ENCODE measurements at places on chromosomes 6 and 20.
A peak's percentile ranks its signal among the peaks of the same experiment; 100 is the strongest.

DNA sequence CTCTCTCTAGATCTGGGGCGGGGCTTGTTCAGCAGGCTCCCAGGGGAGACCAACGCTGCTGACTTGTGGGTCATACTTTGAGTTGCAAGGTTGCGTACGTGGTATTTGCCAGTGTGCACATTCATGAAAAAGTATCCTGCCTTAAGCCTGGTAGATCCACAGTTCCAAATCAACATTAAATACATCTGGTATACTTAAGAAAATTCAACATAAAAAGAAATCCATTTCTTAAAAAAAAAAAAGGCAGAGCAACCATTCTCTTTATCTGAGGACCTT lies 81.4 kb downstream of the SLC22A3 start:
- no peak overlapping the region for H3K4me3 ChIP-seq
- H3K27me3 ChIP-seq = no peaks in the 10 kb centered on the region
- H3K36me3 ChIP-seq = no peaks in the 10 kb centered on the region
- DNase-seq = no peak

DNA sequence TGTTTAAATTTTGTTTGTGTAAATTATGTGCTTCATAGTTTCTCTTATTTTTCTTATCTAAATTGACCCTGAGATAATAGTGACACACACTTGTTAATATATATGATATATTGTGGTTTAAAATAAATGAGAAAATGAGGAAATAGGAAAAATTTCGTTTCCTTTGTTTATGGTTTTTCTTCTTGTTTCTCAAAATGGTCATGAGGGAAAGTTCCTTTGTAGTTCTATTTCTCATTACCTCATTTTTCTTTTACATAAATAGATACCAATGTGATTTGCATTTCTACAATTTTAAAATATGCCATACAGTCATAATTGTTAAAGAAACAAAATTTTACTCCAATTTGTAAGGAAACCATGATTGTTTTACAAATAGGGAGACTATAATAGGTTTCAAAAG lies 9.2 kb downstream of the OR2A4 start:
- no peaks in the 10 kb centered on the region for H3K27me3 ChIP-seq
- H3K4me3 ChIP-seq = no peak overlapping the region
- DNase-seq = no peak

GRCh38 chr6:40717411-40718057 lies 130.4 kb upstream of the LRFN2 start:
- peaks cover 2% of the 10 kb centered on the region for H3K4me1 ChIP-seq

- no peak for DNase-seq
- H3K4me3 ChIP-seq = no peak overlapping the region
- H3K36me3 ChIP-seq = no peaks in the 10 kb centered on the region
- H3K27ac ChIP-seq = no peak overlapping the region
- H3K27me3 ChIP-seq = no peaks in the 10 kb centered on the region
- H3K4me1 ChIP-seq = no peaks in the 10 kb centered on the region
Measured at GRCh38 chr6:41216616-41217015, 11.5 kb upstream of the TREML4 start.

- no peaks in the 10 kb centered on the region for H3K27me3 ChIP-seq
- no peaks in the 10 kb centered on the region for H3K36me3 ChIP-seq
- H3K4me3 ChIP-seq = no peak overlapping the region
- H3K27ac ChIP-seq = no peak overlapping the region
- no peak for DNase-seq
Measured at GRCh38 chr6:163192591-163192990, 221.9 kb upstream of the QKI start.

- H3K27ac ChIP-seq = no peak overlapping the region
- H3K4me1 ChIP-seq = no peaks in the 10 kb centered on the region
Measured at GRCh38 chr6:84026721-84027164, 6.8 kb upstream of the MRAP2 start.

DNA sequence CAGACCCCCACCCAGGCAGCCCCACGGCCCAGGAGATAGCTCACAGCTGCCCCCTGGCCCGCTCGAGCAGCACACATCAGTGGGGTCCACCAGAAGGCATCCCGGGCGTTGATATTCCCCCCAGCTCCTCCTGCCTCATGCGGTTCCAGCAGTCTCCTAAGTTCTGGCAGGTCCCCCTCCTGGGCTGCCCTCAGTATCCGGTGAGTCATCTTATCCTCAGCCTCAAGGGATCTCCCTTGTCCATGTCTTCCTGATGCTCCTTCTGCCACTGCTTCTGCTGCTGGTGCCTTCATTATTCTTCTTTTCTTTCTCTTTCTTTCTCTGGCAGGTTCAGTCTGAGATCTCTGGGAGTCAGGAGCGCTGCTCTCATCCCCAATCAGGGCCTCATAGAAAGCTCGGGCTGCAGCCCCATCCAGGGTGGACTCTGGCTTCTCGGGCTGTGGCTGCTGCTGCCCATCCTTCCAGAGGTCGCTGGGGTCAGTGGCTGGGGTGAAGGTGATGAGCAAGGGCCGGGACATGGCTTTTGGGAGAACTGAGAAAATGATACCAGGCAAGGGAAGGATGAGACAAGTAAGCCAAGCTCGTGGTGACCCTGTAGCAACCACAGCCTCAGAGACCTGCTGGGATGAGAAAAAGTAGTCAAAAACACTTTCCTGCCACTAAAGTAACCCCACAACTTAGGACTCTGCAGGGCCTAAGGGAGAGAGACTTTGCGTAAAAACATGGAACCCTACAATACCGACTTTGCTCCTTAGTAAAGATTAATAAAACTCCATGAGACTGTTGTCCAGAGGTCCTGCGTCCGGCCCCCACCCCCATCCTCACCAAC lies 622 bp downstream of the GPANK1 start:
- H3K27me3 ChIP-seq = no peaks in the 10 kb centered on the region
- no peak overlapping the region for H3K27ac ChIP-seq
- peaks cover 4% of the 10 kb centered on the region for H3K4me1 ChIP-seq

GRCh38 chr20:841568-842546 lies 8.3 kb downstream of the FAM110A start:
- H3K4me1 ChIP-seq = peaks cover 10% of the 10 kb centered on the region
- H3K27me3 ChIP-seq = no peaks in the 10 kb centered on the region
- peak overlapping the region; percentile 64 for H3K4me3 ChIP-seq

DNA sequence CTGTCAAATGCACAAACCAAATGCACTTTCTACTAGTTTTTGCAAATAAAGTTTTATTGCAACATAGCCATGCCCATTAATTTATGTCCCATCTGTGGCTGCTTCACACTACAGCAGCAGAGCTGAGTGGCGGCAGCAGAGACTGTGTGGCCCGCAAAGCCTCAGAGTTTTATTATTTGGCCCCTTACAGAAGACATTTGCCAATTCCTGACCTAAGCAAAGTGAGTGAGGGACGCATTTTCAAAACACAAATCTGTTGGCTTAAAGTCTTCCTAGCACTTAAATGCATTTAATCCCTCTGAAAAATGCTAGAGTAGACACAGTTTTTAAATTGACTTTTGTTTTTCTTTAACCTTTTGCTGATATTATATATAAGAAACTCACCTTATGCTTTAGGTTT lies 126.4 kb downstream of the PHACTR3 start:
- no peak overlapping the region for H3K4me3 ChIP-seq
- H3K36me3 ChIP-seq = no peaks in the 10 kb centered on the region
- H3K27me3 ChIP-seq = no peaks in the 10 kb centered on the region

GRCh38 chr6:92922216-92922806 lies 497.0 kb downstream of the EPHA7 start:
- H3K36me3 ChIP-seq = no peaks in the 10 kb centered on the region
- H3K27ac ChIP-seq = no peak overlapping the region
- no peaks in the 10 kb centered on the region for H3K4me1 ChIP-seq
- no peaks in the 10 kb centered on the region for H3K27me3 ChIP-seq
- no peak for DNase-seq

DNA sequence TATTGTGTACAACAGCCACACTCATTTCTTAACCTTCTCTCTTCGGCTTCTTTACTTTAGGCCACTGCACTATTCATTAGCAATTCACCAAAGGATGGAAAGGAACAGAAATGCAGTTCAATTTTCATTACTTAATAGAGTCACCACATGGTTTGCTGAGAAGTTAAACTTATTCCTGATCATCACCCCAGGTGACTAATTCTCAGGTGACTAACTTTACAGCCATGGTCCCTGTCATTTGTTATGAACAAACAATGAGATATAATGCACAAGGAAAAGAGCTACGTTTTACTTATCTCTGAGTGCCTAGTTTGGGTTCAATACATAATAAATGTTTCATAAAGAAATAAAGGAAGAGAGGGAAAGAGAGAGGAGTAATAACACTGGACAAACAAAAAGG lies 45.8 kb upstream of the DST start:
- H3K4me3 ChIP-seq = no peak overlapping the region
- peaks cover 3% of the 10 kb centered on the region for H3K4me1 ChIP-seq
- no peak overlapping the region for H3K27ac ChIP-seq

DNA sequence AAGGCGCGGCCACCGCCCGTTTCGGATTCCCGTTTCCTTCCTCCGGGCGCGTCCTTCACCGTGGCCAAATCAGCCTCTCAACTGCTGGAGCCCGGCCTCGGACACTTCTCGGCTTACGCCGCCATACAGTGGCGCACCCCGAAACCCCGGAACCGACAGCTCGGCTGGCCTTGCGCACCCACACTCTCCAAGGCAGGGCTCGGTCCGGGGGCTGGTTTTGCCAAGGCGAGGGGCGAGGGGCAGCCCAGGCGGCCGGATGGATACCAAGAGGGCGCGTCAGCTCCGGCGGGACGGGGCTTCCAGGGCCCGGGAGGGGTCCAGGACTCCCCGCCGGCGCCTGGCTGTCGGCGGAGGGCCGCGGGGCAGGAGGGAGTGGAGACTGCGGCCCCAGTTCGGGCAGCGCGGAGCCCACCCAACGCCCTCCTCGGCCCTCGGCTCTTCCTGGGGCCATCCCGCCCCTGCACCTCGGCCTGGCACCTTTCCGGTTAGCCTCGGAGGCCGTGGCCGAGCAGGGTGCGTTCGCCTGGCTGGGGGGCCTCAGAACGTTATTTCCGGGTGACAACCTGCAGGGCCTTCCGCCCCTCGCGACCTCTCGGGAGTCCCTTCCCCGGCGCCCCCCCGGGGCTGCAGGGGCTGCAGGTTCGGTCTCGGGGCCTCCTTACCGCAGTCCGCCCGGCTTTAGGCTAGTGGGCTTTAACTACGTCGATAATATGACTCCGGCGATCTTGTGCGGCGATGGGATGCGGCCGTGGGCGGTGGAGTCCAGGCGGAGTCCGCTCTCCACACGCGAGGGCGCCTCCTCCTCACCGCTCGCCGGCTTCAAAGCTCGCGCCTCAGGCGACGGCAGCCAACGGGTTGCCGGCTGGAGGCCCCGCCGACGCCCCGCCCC lies 697 bp upstream of the CEP43 start:
- peak overlapping the region; percentile 90 for H3K4me3 ChIP-seq
- DNase-seq = no peak
- H3K4me1 ChIP-seq = peaks cover 4% of the 10 kb centered on the region
- peaks cover 3% of the 10 kb centered on the region for H3K36me3 ChIP-seq
- H3K27ac ChIP-seq = no peak overlapping the region

GRCh38 chr6:36765594-36766398 lies 68.2 kb downstream of the RAB44 start:
- H3K4me3 ChIP-seq = no peak overlapping the region
- H3K27me3 ChIP-seq = no peaks in the 10 kb centered on the region
- H3K27ac ChIP-seq = no peak overlapping the region
- no peaks in the 10 kb centered on the region for H3K36me3 ChIP-seq
- H3K4me1 ChIP-seq = no peaks in the 10 kb centered on the region

GRCh38 chr20:35575958-35576357 lies 34.1 kb downstream of the ERGIC3 start:
- DNase-seq = no peak
- H3K27ac ChIP-seq = no peak overlapping the region
- H3K27me3 ChIP-seq = no peaks in the 10 kb centered on the region
- no peaks in the 10 kb centered on the region for H3K4me1 ChIP-seq
- no peaks in the 10 kb centered on the region for H3K36me3 ChIP-seq

DNA sequence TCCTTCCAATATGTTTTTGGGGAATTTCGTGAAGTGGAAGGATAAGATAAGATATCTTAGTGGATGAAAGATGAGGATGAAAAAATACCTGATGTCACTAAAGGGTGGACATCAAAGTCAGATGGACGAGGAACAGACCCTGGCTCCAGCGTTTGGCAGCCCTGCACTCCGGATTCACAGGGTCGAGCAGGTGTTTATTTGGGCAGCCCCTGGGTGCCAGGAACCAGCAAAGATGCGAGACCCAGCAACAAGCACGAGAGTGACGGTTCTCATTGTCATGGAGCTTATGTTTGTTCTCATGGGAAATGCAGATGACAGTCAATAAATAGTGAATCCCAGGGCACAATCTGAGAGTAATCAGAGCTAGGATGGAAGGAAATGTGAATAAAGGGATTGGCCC lies 131.1 kb downstream of the PHACTR3 start:
- no peak overlapping the region for H3K27ac ChIP-seq
- no peak overlapping the region for H3K4me3 ChIP-seq
- no peaks in the 10 kb centered on the region for H3K4me1 ChIP-seq
- H3K36me3 ChIP-seq = no peaks in the 10 kb centered on the region

DNA sequence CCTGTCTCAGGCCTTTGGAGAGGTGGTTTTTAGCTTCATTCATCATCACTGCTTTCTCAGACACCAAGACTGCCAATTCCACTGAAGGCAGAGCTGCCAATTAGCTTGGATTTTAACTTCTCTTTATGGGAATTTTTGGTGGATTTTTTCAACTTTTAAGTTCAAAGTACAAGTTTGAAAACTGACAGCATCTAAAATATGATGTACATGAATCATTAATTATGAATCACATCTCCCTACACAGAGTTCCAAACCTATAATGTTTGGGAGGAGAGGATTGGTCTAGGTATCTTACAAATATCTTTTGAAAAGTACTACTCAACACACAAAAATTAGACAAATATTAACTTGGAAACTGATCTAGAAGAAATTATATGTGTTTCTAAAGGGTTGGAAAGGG lies 25.5 kb downstream of the CNKSR3 start:
- H3K4me1 ChIP-seq = no peaks in the 10 kb centered on the region
- H3K27me3 ChIP-seq = no peaks in the 10 kb centered on the region
- H3K27ac ChIP-seq = no peak overlapping the region
- DNase-seq = no peak

DNA sequence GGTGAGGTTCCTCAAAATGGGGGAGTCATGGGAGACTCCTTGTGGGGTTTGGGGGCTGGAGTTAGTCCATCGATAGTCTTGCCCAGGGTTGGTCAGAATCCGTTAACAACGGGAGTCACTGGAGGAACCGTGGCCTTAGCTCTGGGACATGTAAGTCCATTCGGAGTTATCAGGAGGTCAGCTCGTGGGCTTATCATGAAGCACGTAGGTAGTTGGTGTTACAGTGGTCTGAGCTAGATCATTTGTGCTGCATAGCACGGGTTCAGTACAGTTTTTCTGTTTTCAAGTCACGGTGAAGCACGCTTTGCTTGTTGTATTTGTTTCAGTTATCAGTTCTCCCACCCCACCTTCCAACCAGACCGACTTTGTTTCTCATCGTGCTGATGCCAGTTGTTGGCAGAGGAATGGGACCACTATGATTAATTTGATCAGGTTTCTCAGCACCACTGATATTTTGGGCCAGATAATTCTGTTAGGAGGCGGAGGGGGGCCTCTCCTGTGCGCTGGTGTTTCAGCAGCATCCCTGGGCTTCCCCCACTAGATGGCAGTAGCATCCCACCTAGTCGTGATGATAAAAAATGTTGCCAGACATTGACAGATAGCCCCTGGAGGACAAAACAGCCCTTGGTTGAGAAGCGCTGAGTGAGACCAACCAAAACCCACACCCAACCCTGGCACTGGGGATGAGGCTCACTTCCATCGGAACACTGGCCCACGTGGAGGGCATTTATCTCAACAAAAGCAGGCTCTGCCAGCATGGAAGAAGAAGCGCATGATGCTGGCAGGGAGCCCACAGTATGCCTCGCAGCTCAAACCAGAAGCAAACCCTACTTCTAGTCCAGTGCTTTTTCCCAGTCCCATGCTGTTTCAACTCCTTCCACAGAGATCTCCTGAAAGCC lies 2.2 kb upstream of the APMAP start:
- no peaks in the 10 kb centered on the region for H3K36me3 ChIP-seq
- H3K4me3 ChIP-seq = no peak overlapping the region
- H3K4me1 ChIP-seq = 0 out of 2 replicates have a peak, but pooled peaks cover 1% of the 10 kb centered on the region
- DNase-seq = peak; percentile 58
